ENCODE measurements at places on chromosomes 4 and X.

DNA sequence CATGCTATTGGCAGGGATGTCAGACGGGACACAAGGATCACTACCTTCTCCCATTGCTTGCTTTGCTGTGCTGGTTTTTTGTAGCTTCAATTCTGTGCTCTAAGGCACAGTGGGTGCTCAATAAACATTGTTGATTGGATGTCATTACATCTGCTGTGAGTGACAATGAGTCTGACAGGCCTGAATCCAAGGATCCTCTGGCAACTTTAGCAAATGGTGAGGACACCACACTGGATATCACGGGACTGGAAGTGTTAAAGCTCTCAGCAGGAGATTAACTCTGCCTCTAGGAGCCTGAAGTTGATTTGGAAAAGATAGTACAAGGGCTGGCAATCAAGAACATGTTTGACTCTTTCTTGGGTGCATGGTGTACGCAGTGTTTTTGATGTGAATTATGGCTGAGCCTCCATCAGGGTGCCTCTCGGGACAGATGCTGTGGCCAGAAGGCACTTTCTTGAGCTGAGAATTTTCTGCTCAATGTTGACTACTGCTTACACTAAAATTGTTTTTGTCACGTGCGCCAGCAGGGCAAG lies 217.9 kb downstream of the ARAP2 start:
- DNase-seq: no peak

DNA sequence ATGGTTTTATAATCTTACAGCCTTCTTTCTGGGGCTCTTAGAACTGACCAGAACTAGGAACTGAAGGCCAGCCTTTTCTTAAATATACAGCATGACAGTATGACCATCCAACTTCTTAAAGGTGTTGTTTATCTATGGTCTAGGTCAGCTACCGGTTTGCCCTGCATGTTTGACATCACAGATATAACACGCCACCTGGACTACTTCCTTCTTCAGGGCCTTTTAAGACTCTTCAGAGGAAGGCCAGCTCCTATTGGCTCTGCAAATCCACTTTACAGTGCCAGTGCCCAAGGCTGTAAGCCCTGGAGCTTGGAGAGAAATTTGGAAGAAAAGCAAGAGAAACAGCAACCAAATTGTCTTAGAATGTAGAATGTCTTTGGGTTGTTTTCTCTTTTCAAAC lies 185.5 kb downstream of the MGST2 start:
- DNase-seq: no peak

GRCh38 chr4:68498413-68499007 lies 51.2 kb downstream of the TMPRSS11E start:
- DNase-seq: peak; percentile 2

DNA sequence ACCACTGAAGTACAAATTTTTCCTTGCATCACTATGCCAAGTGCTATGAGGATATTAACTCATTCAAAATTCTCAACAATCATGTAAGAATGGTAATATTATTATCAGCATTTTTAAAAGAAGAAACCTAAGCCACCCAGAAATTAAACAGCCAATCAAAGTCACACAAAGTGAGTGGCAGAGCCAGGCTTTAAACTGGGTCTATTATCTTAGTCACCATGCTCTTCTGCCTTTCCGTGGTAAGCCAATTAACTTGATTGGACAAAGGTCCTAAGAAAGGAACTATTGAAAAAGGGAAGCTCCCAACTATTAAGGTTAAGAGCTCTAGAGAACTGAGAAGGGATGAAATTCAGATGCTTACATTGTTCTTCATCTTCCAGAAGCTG lies 111.5 kb downstream of the ASB9 start:
- DNase-seq: no peak

GRCh38 chrX:47250017-47250347 lies 17.2 kb downstream of the USP11 start:
- no peak for DNase-seq

DNA sequence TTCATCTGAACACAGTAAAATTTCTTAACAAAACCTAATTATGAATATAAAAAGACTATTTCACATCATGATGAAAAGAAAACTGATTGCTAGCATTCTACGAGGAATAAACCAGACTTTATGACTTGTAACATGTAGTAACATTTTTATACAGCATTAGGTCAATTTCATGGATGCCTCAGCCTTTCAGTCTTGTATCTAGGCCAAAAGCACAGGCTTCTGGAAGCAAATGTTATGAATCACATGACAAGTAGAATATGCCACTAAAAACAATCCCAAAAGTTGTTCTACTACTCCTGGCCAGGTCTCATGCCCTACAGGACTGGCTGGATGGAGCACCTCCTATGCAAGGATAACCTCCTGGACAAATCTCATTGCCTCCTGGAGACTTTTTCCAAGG lies 101.2 kb downstream of the ARHGAP6 start:
- no peak for DNase-seq

GRCh38 chr4:79141530-79141929 lies 184.3 kb downstream of the NAA11 start:
- no peak for DNase-seq

DNA sequence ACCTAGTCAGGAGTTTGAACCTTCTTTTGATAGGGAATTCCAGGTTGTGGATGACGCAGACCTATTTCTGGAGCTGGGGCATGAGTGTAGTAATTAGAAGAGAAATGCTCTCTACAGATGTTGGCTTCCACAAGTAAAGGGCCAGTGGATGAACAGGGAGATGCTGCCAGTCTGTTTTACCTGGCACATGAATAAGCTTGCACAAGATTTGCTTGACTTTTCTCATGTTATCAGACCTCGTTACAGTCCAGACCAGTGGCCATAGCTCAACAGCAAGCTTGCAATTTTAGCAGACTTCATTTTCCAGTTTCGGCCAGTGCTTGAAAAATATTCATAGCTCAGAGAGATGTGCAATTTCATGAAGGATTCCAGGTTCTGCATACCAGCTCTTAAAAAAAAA lies 26.9 kb upstream of the SPANXB1 start:
- no peak for DNase-seq

DNA sequence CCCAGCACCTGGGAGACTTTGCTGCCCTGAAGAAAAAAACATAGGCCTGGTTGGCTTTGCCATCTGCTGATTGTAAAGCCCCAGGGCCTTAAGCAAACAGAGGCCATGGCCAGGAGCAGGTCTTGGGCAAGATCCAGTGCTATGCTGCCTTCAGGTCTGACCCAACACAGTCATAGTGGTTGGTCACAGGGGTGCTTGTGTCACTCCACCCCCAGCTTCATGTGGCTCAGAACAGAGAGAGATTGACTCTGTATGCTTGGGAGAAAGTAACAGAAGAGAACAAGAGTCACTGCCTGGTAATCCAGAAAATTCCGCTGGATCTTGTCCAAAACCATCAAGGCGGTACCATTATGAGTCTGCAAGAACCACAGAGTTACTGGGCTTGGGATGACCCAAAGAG lies 24.4 kb upstream of the SMARCA5 start:
- DNase-seq: no peak
